Stimulated activated CD8-positive, alpha-beta memory T cell treated with anti-CD3 and anti-CD28 coated beads, Interleukin-4, amount 100 ng/mL, for 1 hour (primary cell): ENCODE measurements at places on chromosomes 13 and 19.

- no peak for DNase-seq
These were observed 2.0 kb downstream of the CAMSAP3 start for GRCh38 chr19:7597689-7598088.

DNA sequence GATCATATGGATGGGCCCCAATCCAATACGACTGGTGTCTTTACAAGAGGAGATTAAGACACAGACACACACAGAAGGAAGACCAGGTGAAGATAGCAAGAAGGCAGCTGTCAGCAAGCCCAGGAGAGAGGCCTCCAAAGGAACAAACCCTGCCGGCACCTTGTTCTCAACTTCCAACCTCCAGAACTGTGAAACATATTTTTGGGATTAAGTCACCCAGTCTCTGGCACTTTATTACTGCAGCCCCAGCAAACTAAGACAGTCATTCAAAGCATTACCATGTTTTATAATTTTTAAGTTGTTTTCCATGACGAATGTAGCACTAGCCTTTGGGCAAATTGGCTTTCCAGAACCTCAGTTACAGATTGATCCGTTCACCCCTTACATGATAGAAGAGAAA is 11.3 kb downstream of the STARD13 start:
- DNase-seq, result no peak

GRCh38 chr19:44738603-44739558 is 9.6 kb upstream of the BCL3 start:
- DNase-seq, result no peak

DNA sequence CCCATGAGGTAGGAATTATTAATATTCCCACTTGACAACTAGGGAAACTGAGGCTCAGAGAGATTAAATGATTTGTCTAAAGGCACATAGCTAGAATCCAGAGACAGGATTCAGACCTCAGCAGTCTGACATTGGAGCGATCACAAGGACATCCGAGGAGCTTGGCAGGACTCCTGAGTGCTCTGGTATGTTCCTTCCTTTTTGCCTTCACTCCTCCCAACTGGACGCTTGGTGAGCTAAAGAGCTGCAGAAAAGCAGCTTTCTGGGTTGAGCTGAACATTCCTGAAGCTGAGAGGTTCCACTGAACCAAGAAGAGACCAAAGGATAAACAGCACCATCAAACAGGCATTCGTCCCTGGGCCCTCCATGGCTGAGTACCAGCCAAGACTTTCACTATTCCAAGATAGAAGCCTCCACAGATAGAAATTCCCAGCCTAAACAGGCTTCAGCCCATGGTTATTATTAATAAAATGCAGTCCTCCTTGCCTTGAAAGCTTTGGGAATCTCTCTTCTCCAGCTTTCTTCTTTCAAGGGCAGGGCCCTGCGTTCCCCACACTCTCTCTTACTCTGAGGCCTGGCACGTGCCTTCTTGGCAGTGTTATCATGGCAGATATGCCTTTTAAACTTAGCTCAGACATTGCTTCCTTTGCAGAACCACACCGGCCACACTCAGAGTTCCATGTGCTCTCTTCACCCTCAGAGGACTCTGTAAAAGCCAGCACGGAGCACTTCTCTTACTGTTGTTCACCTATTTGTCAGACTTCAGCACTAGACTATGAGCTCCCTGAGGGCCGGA is 97.1 kb downstream of the CYSLTR2 start:
- no peak for DNase-seq
